ENCODE measurements at places on chromosomes 6 and 20. TPM values are rescaled to one million over a fixed set of nuclear protein-coding genes. Genes with fewer than 3 reads are reported as not detected.

DNA sequence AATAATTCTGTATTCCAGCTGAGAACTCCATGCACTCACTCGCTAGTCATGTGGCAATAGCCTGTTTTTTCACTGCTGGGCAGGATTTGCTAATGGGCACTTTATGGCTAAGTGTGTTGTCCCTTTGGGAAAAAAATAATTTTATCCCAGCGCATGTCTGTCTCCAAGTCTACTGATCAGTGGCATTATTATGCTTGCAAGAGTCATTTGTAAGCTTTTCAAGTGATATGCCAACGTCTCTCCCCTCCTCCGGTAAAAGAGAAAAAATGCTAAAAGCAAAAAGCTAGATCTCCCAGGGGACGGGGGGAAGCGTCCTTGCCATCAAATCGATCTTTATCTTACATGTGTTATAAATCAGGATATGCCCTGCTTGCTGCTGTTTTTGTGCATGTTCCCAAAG, 407.7 kb downstream of the CDH26 start:
- DNase-seq, result no peak

ZC2HC1B gene
- polyA plus RNA-seq, result not detected

DNA sequence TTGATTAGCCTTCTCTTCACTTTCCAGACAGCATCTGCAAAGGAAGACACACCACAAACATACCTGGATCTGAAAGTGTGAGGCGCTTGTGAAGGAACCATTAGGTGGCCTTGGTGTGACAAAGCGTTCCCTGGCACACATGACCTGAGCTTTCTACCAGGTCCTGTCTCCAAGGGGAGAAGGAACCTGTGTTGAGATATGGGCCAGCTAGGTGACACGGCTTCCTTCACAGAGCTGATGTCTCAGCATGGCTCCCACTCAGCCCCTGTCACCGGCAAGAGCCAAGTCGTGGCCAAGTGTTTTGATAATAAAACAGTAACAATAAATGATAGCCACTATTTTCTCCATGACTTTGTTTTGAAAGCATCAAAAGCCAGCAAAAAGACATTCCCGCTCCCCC, 20.3 kb upstream of the TAGAP start:
- DNase-seq, result no peak

SLPI gene
- polyA plus RNA-seq, result not detected
